ENCODE measurements at places on chromosomes 1 and 21.

DNA sequence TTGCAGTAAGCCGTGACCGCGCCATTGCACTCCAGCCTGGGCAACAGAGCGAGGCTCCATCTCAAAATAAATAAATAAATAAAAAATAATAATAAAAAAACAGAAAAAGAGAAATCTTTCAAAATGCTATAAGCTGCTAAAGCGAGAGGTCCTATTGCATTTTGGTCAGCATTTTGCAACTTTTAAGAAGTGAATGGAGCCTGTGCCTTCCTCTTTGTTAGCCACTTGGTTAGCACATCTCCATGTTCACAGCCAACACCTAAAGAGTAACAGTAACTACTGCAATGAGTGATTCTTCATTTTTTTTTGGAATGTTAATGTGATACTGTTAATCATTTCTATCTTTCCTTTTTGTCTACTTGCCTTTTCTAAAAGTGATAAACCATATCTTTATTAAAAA lies 80.6 kb downstream of the ERG start:
- DNase-seq = no peak

DNA sequence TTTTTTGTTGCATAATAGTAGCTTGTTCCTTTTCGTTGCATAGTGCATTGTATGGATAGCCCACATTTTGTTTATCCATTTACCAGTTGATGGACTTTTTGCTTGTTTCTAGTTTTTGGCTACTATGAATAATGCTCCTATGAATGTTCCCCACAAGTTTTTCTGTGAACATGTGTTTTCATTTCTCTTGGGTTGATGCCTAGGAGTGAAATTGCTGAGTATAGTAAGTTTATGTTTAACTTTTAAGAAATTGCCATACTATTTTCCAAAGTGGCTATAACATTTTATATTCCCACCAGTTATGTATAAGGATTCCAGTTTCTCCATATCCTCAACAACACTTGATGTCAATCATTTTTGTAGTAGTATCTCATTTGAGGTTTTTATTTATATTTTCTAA lies 84.8 kb upstream of the CACYBP start:
- no peak for DNase-seq

DNA sequence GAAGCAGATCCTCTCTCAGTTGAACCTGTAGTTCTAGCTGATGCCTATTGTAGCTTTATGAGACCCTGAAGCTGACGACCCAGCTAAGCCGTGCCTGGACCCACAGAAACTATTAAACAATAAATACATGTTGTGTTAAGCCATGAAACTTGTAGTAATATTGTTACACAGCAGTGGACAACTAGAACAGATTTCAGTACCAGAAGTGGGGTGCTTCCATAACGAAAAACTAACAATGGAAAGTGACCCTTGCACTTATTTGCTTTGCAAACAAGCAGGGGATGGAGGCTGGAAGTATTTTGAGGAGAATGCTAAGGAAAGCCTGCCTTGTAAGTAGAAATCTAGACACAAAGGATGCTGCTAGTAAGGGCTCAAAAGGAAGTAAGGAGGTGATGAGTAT lies 18.1 kb upstream of the HEATR1 start:
- no peak for DNase-seq

GRCh38 chr1:96360036-96360795 lies 361.4 kb upstream of the PTBP2 start:
- DNase-seq = no peak

- no peak for DNase-seq
Measured at GRCh38 chr1:15542388-15543250, 16.0 kb downstream of the DNAJC16 start.

- DNase-seq = no peak
Measured at GRCh38 chr1:109993885-109994284, 9.3 kb downstream of the AHCYL1 start.

GRCh38 chr1:208206092-208206698 lies 38.0 kb downstream of the PLXNA2 start:
- DNase-seq = no peak

- no peak for DNase-seq
Measured at GRCh38 chr1:12047120-12047876, 15.8 kb upstream of the TNFRSF8 start.

- no peak for DNase-seq
Measured at GRCh38 chr1:60895701-60896100, 186.7 kb upstream of the NFIA start.

GRCh38 chr1:2874607-2875480 lies 73.4 kb upstream of the TTC34 start:
- DNase-seq = no peak

GRCh38 chr1:21491488-21492355 lies 17.5 kb upstream of the ALPL start:
- DNase-seq = no peak

GRCh38 chr1:81690676-81691453 lies 109.9 kb upstream of the ADGRL2 start:
- DNase-seq = no peak

DNA sequence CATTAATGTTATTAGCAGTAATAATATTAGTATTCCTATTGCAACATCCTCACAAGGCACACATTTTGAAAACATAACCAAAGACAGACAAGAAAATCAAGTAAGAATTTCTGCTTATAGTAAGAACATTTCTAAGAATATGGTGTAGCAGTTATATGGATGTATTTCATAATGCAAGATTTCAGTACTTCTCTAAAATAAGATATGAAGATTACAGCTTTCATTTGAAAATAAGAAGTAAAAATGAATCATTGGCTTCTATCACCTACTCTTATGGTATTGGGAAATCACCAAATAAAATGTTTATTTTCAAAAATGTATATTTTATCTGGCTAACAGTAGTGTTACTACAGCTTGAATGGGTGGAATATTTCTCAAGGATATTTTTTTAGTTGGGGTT lies 103.8 kb upstream of the USP25 start:
- DNase-seq = no peak

DNA sequence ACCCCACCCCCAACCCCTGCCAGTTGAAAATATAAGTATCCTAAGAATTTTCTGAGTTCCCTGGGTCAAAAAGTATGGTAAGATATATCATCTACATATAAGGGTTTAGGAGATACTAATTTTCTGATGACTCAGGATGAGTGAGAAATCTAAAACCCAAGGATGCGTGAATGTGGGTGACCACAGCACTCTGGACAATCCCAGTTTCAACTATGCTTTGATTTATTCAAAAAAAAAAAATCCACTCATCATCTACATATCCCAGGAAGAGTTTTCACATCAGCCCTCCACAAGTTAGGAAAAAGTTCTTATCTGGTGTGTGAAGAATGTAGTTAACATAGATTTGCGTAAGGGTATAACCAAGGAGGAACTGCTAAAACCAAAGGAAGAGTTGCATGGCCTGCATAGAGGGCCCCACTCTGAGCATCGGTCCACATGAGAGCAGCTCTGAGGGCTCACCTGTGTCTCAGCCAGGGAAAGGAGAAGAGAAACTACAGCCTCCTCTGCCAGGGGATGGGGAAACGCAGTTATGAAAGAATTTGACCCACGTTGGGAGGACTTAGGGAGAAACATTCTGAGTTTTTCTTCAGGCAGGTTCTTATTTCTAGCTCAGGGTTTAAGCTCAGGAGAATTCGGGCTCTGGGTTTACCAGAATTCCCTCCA lies 18.8 kb downstream of the LAMB3 start:
- DNase-seq = no peak

GRCh38 chr1:219206350-219206749 lies 32.7 kb downstream of the LYPLAL1 start:
- no peak for DNase-seq

GRCh38 chr21:41948078-41948895 lies 5.5 kb downstream of the C2CD2 start:
- DNase-seq = no peak

DNA sequence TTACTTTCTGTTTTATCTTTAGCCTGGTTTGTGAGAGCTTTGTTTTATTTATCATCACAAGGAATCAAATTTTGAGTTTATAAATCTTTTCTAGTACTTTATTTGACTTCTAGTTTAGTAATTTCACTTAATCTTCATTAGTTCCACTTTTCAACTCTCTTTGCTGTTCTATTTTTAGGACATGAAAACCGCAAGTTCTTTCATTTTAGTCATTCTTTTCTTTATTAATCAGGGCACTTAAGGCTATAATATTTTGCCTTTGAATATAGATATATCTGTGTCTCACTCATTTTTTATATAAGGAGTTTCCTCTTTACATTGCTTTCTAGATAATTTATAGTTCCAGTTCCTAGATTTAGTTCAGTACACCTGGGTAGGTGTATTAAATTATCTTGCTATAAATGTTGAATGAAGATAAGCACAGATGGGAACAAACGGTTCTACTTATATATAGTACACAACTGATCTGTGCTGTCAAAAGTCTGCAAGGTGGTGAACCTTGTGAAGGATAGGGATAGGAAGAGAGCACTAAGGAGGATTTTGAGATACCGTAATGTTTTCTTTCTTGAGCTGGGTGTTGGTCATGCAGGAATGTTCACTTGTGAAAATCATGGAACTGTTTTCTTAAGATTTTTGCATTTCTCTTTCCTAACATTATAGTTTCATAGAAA lies 402.3 kb downstream of the RYR2 start:
- DNase-seq = no peak

DNA sequence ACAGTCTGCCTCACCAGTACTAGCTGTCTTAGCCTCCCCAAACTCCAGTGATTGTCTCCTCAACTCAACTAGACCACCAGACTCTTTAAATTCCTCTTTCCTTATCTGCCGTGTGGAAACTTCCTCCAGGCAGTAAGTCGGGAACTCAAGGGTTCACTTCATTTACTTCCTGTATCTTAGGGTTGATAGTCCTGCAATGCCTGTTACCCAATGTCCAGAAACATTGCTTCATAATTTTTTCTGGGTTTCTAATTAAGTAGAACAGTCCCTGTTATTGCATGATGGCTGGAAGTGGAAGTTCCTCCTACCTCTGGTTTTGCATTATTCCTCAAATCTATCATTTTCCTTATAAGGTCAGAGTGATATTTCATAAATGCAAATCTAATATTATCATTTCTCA lies 60.8 kb upstream of the RNF11 start:
- no peak for DNase-seq

DNA sequence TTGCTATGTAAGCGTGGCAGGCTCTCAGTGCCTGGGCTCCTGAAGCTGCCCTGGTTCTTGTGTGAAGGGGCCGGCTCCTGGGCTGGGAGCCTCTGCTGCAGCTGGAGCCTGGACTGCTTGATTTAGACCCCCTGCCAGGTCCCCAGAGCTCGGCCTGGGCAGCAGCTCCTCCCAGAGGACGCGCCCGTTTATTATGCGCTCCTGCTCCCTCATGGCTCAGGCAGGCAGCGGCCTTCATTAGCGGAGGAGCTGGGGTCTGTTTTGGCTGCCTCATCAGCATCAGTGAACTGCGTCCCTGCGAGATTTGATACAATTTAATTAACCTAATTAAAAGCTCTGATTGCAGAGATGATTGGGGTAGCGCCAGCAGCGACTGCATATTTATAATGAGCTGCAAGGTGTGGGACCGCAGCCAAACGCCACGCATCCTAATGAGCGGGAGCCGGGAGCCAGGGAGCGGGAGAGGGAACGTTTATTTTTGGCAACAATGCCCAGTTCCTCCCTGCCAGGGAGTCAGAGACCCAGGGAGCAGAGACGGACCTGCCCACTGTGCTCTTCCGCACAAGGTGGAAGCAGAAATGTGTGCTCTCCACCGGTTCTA lies 16.6 kb downstream of the UTP11 start:
- DNase-seq = no peak

DNA sequence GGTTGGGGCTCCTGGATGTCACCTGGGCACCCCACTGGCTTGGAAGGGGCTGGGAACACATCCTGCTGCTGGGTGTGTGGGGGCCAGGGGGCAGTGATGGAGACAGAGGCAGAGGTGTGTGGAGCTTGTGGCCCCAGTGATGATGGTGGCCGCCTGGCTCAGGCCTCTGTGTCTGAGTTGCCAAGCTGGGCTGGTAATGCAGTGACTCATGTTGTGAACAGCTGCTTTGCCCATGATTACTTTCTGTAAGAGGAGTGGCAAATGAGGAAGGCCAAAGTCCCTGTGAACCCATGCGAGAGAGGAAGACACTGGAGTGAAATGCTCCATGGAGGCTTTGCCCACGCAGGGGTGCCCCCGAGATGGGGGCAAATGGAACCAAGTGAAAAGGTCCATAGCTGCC lies 86.8 kb downstream of the KCNJ6 start:
- DNase-seq = no peak

- no peak for DNase-seq
Measured at GRCh38 chr1:4586611-4587160, 67.7 kb upstream of the AJAP1 start.

DNA sequence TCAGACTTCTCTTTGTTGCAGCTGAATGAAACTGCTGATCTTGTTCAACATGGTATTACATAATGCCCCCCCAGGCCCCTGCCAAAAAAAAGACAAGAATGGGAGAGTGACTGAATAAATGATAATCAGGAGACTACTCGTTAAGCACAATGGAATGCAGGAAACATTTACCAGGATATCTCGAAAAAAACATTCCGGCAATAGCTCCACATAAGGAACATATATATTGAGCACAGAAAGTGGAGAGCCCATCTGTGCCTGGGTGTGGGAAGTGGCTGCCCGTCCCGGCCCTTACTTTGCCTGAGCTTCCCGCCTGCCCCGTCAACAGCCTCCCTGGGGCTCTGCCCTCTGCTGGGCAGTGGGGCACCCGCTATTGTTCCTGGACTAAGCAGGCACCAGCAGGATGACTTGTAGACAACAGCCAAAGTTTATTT lies 13.3 kb downstream of the TRIM11 start:
- no peak for DNase-seq

GRCh38 chr21:40683349-40683748 lies 163.6 kb downstream of the DSCAM start:
- DNase-seq = no peak

DNA sequence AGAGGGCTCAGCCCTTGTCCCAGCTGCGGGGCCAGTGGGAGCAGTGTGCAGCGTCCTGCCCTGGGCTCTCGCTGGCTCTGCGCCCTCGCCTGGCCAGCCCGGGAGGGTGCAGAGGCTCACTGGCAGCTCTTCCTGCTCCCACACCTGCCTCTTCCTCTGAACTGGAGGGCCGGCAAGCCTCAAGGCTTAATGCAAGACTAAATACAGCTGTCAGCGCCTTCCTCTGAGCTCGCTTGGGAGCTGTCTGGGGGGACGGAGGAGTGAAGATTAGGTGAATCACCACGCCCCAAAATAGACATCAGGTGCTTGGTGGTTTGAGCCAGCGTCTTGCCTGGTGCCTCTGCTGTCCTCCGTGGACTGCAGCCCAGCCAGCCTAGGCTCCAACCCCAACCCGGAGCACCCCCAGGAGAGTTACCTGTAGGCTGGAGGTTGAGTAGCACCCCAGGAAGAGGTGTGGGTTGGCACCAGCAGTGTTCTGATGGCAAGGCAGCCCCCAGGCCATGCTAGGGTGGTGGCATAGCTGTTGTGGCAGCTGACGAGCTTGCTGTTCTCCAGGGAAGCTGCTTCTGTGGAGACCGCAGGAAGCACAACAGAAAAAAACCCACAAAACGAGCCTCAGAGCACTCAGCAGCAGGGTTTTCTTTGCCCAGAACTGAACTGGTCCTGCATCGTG lies 36.9 kb downstream of the UMODL1 start:
- DNase-seq = peak; percentile 65

All from activated naive CD4-positive, alpha-beta T cell (primary cell).